ENCODE measurements at places on chromosomes 2 and 18.

- DNase-seq: no peak
These were observed 148.0 kb downstream of the SMAD7 start for GRCh38 chr18:48802543-48803290.

DNA sequence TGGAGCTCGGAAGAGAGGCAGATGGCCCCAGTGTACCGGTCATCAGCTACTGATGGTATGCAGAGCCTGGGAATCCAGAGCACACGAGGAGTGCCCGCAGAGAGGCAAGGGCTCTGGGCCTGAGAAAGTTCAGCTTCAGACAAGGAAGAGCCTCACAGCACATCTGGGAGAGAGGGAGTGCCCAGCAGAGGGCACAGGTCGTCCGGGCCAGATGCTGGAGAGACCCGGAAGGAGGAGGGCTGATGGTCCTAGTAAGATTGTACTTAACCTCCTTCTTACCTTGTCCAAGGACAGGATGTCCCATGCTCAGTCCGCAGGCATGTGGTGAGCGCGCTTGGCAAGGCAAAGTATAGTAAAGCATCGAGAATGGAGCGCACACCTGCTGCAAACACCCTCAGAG, 24.4 kb upstream of the CHMP1B start:
- DNase-seq: no peak

DNA sequence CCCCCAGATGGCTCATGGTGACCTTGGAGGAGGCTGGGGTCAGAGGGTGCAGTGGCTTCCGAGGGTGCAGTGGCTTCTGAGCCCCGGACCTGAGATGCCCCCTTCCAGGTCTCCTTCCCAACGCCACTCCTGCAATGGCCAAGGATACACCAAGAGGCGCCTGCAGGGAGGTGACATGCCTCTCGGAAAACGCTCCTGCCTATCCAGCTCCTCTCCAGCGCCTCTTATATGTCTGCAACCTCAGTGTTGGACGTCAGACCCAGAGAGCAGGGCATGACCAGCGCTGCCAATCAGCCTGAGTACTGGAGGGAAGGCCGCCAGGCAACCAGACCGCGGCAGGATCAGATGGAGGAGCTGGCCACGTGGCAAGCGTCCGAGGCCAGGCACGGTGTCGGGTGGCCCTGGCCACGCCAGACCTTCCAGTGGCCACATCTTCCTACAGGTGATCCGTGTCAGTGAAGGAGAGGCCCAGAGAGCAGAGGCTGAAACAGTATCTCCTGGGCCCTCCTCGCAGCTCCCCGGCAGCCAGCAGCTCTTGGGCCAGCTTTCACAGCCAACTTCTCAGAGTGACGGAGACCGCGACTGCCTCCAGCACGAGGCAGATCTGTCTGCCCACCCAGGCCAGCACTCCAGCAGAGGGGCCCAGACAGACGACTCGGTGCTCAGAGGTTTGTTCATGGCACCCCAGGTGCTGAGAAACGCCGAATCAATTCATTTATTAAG, 199.5 kb upstream of the SALL3 start:
- DNase-seq: no peak

- peak; percentile 61 for DNase-seq
These were observed 1.1 kb downstream of the HPCAL1 start for GRCh38 chr2:10303694-10304378.

DNA sequence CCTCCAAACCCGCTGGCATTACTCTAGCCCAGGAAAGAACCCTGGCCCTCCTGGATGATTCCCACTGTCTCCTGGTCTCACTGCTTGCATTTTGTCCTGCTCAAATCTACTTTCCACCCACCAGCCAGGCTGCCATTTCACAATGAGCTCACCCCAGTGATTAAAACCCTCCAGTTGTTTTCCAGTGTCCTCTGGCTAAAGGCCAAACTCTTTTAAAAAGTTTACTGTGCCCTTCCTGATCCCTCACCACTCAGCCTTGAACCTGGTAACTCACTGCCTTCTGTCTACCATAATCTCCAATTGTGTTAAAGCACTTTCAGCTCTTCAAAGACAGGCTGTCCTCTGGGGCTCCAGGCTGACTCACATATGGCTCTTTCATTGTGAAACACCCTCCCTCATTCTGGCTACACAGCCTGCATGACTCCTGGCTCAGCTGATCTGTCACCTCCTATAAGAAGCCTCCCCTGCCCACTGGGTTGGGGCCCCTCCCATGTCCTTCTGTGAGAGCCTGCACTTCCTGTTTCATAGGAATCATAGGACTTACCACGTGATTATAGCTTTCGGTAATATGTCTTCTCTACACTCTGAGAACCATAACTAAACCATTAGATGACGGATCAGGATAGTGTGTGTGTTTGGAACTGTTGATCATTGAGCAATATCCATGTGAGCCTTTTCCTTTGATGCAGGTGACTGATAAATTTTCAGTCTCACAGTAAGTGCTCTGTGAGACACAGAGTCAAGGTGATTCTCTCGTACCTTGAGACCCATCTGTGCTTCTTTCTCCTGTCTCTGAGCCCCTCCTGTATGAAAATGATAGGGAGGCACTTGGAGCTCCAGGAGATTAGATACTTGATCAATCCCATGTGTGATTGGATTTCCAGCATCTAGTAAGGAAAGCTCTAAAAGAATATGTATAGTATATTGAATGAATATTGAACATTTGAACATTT, 590.8 kb upstream of the ID2 start:
- DNase-seq: peak; percentile 92

DNA sequence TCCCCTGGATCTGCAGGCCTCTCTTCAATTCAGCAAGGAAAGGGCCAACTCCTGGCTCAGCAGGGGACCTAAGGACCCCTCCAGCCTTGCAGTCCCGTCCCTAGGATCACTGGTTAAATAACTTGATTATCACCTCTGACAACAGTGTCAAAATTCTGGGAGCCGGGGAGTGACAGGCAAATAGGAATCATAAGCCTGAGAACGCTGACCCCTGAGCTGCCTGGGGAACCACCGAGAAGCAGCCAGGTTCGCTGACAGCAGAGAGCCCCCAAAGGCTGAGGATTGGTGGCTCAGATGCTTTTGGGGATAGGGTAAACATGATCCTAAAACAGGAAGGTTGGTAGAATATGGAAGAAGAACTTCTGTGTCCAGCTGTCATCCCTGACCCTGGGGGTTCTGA, 17.5 kb upstream of the TNS1 start:
- DNase-seq: no peak

- no peak for DNase-seq
These were observed 342.6 kb upstream of the KLHL29 start for GRCh38 chr2:23042216-23042906.

GRCh38 chr18:2537296-2537695, 34.0 kb downstream of the METTL4 start:
- DNase-seq: no peak

GRCh38 chr2:55111570-55112228, 61.4 kb upstream of the RTN4 start:
- peak; percentile 97 for DNase-seq

GRCh38 chr2:1593371-1594122, 150.8 kb downstream of the PXDN start:
- peak; percentile 86 for DNase-seq

- DNase-seq: peak; percentile 19
These were observed 5.4 kb downstream of the ACTR3 start for GRCh38 chr2:113895301-113895700.

- peak; percentile 95 for DNase-seq
These were observed 96.4 kb downstream of the RTP5 start for GRCh38 chr2:241965931-241966412.

Data from EL (cell line).